GM04504 (cell line): ENCODE measurements at places on chromosomes 2 and 18.

- DNase-seq, result no peak
These were observed 125.2 kb upstream of the LGALSL start for GRCh38 chr2:64328756-64329155.

- DNase-seq, result no peak
These were observed 1.0 kb downstream of the CXCR4 start for GRCh38 chr2:136116813-136117390.

DNA sequence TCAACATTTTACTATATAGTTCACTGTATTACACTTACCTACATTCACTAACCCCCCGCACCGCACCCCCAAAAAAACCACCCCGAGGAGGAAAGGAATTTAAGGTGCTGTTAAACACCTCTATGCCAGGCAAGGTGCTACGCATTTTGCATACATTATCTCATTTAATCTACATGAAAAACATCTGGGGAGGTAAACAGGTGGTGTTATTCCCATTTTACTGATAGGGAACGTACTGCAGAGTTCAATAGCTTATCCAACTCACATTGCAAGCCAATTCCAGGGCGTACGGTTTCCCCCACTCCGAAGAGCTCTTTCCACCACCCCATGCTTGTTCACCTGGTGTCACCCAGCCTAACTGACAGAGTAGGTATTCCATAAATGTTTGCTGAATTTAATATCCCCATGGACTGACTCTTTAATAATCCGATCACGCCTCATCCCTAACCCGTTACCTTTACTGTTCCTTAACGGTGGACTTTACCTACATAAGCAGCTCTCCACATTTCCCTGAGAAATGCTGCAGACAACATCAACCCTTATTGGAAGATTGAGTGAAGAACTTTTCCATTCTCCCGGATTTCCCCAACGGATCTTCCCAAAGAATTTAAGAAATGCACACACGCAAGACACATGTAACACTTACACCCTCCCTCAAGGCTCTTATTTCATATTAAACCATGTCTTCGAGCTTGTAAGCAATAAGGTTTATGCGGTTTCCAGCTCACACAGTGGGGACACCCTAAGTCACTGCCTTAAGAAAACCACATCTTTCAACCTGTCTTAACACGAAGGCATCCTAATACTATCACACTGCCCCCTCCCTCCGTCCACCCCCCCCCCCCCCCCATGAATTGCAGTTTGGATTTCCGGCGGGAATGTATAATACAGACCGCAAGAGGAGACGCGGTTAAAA, 1.2 kb downstream of the RAPH1 start:
- peak; percentile 27 for DNase-seq

DNA sequence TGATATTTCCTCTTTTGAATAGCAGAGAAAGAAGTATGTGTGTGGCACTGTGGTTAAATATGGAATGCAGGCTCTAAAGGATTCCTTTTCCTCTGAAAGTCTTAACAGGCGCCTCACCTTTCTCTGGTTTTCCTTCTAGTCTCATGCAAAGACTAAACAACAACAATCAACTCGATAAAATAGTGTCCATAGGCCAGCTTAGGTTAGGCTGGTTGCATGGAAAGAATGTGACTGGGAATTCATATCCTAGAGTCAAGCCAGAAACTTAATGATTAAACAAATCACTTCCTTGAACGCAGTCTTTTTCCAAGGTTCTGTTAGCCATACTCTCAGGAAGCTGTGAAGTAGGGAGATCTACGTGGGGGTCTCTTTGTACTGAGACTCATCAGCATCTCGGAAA, 800.8 kb upstream of the ID2 start:
- DNase-seq, result no peak

DNA sequence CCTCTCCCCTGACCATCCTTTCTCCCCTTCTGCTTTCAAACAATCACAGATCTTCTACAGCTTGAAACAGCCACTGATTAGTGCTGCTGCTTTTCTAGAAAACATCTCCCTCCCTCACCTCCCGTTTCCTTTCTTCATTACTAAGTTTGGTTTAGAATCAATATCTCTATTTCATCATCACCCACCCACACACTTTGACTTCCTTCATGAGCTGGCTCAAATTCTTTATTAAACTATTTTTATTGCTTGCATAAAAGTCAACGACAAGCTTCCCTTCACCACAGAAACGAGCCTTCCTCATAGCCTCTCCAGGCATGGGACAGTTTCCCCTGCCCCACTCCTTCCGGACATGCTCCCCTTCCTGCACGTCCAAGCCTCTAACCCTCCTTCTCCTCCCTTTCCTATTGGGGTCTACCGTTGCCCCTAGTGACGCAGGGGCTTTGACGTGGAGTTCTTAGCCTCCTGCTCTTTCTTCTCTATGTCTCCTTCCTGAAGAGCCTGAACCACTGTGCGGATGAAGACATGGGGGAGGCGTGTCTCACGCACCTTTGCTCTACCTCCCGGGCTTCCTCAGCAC, 172.0 kb downstream of the AFF3 start:
- no peak for DNase-seq

GRCh38 chr2:98500561-98500960, 55.9 kb downstream of the INPP4A start:
- DNase-seq, result no peak

DNA sequence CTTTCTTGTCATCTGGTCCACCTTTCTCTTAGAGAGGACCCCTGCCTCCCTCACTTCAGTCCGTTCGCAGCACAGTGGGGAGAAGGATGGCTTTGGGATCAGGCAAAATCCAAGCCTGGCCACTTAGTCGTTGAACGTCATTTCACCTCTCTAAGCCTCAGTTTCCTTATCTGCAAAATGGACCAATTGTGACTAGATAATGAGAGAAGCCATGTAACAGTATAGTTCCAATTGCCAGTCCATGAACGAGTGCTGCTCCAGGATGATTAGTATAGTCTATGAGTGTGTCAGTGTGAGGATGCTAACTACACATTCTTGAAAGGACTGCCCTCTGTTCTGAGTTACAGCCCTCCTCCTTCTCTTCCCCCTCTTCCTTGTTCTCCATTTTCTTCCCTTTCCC, 1.1 kb downstream of the INHA start:
- DNase-seq, result no peak

DNA sequence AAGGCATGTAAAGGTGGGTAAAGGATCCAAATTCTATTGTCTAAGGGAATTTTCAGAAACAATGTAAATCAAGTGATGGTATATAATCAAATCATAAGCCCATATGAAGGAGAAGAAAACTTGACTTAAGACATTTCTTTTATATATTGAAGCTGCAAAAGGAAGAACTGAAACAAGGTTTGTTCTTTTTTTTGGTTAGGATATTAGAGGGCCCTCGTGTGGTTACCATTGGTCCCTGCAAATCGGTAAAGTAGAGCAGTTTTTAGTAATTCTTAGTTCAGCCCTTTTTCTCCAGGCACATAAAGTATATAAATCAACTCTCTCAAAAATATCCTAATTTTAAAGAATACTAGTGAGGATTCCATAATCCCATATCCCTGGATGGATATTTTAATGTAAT, 105.6 kb upstream of the STK17B start:
- DNase-seq, result no peak

GRCh38 chr2:170013802-170014551, 164.0 kb upstream of the MYO3B start:
- no peak for DNase-seq

- DNase-seq, result no peak
These were observed 85.5 kb downstream of the PMAIP1 start for GRCh38 chr18:59985289-59985688.

DNA sequence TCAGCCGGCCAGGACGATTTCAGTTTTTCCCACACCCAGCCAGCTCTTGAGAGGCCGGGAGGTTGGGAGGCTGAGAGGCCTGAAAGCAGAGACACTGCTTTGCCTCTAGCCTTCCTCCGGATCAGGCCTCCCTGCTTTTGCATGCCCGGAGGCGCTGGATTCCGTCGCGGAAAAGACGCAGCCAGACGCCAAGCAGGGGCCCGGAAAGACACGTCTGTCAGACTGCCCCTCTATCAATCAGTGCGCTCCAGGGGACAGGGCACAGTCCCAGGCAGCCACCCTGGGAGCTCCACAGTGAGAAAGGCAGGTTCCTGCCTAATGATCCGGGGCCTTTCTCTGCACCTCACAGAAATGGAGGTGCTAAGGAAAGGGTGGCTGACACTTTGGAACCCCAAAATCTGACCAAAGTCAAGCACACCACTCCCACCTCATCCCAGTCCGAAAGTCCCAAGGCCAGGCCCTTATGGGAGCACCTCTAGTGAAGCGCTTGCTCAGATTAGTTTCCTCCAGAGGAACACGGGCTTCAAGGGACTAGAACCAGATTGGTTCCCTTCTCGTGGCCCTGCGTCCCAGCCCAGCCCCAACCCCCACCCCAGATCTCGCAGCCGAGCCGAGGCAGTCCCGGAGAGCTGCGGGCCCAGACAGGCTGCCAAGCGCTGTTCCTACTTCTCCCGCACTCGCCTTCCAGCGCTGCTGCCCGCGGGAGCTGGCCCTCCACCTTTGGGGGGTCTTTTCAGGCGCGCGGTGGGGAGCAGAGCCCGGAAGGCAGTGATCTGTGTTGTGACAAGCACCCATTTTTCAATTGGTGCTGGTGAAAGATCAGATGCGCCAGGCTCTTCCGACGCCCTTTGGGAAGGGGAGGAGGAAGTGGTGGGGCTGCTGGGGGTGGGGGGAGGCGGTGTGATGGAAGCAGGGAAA, 5.0 kb downstream of the DLX1 start:
- DNase-seq, result no peak

GRCh38 chr2:61769093-61769675, 84.7 kb downstream of the FAM161A start:
- DNase-seq, result no peak

- no peak for DNase-seq
These were observed 336.4 kb upstream of the EPHA4 start for GRCh38 chr2:221908518-221908917.

GRCh38 chr2:43461453-43462073, 134.3 kb downstream of the THADA start:
- no peak for DNase-seq

GRCh38 chr2:54906716-54907115, 143.5 kb downstream of the RTN4 start:
- DNase-seq, result no peak

DNA sequence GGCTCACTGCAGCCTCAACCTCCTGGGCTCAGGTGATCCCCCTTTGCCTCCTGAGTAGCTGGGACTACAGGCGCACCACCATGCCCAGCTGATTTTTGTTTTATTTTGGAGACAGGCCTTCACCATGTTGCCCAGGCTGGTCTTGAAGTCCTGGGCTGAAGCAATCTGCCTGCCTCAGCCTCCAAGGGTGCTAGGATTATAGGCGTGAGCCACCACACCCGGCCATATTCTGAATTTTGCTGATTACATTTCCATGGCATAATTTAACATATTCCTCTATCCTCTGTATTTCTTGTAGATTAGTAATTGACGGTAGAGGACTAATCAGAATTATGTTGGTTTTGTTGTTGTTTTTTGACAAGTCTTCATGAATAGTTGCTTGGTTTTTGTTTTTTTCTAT, 50.6 kb downstream of the MEX3C start:
- DNase-seq, result no peak

- DNase-seq, result no peak
These were observed 111.9 kb upstream of the MAP4K3 start for GRCh38 chr2:39549000-39549399.

- DNase-seq, result no peak
These were observed 248.0 kb upstream of the HS6ST1 start for GRCh38 chr2:128566671-128567070.

- DNase-seq, result no peak
These were observed 130.6 kb downstream of the FMNL2 start for GRCh38 chr2:152465541-152465940.

DNA sequence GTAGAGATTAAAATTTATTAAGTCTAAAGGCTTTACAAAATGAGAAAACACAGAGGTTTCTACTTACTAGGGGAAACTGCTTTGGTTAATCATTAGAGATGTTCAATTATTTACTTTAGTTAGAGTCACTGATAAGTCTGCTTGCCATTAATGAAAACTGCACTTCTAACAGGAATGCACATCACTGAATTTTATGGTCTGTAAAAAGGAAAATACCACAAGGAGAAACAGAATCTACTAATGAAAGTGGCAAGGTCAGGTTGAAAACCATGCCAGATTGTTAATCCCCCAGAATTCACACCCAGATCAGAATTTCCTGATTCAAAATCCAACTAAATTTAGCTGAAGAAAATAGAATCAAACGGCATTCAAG, 90.5 kb upstream of the GRB14 start:
- no peak for DNase-seq

GRCh38 chr2:167944825-167945659, 302.4 kb downstream of the STK39 start:
- no peak for DNase-seq

DNA sequence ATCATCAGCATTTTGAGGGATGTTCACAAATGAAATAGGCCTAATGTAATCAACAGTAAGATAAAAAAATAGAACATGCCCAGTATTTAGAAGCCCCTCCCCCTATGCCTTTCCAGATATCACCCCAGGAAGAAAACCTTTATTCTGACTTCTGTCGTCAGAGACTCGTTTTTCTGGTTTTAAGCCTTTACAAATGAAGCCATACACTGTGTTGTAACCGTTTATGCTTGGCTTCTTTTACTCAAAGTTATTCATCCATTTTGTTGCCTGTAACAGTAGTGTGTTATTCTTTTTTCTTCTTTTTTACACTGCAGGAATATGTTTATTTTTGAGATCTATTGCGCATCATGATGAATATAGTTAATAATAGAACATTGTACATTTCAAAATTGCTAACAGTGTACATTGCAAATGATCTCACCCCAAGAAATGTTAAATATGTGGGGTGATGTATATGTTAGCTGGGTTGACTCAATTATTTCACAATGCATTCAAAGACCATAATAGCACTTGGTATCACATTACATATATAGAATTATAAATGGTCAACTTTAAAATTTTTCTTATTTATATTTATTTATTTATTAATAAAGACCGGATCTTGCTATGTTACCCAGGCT, 28.1 kb upstream of the PNPT1 start:
- no peak for DNase-seq

- peak; percentile 60 for DNase-seq
These were observed 20.6 kb downstream of the RPL37A start for GRCh38 chr2:216519154-216519762.

- no peak for DNase-seq
These were observed at the start of gene ATOH8 for GRCh38 chr2:85753525-85754312. Gene ATOH8 (plus strand): TSS chr2:85753991. CDS start chr2:85754190, 199 bp downstream.

- peak; percentile 45 for DNase-seq
These were observed 8.4 kb upstream of the SP9 start for GRCh38 chr2:174326161-174327020.

GRCh38 chr2:45687964-45688363, 36.5 kb downstream of the PRKCE start:
- no peak for DNase-seq

DNA sequence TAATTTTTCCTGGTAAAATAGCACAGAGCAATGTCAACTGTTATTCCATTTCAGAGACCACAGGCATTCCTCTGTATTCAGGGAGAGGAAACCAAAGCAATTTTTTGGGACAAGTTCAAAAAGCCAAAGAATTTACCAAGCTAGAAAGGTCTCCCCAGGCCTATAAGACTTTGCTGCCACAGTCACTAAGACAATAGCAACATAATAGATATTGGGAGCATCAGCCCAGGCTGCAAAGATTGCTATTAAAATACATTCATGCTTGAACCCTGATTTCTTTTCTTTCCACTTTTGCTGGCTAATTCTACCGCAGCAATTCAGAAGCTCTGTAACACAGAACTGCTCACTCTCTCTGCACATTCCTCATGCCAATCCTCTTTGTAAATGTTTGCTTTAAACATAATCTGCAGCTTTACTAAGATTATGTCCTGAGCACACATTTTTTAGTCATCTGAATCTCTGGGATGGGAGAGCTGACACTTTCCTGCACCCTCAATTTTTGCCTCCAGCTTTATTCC, 76.3 kb downstream of the CLHC1 start:
- peak; percentile 48 for DNase-seq

GRCh38 chr18:79698668-79699335, 19.2 kb downstream of the CTDP1 start:
- DNase-seq, result no peak
